ENCODE measurements at places on chromosomes 3 and 15. TPM values are rescaled to one million over a fixed set of nuclear protein-coding genes. Genes with fewer than 3 reads are reported as not detected.

DNA sequence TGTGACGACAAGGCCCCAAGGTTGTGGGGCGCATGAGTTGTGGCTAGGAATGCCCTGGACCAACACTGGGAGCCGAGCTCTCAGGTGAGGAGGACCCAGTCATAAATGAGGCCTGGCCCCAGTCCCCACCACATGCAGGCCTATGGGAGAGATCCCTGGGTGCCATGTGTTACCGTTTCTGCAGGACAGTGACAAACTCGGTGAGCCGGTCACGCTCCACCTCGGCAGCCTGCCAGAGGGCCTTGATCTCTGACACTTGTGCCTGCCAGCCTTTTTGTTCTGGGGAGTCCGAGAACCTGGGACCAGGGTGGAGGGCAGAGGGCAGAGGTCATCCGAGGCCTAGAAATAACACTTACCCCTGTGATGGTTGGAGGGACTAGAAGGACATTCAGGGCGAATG lies 27.7 kb upstream of the HHATL start:
- no peak for DNase-seq
- no peak overlapping the region for H3K27ac ChIP-seq
- no peaks in the 10 kb centered on the region for H3K36me3 ChIP-seq

IQGAP1 gene
- 240 TPM for total RNA-seq

CACNA2D2 gene
- total RNA-seq: 0.45 TPM

GRCh38 chr3:9231471-9231870 lies 18.0 kb downstream of the SRGAP3 start:
- H3K27me3 ChIP-seq: peaks cover 39% of the 10 kb centered on the region
- H3K27ac ChIP-seq: no peak overlapping the region
- DNase-seq: no peak
- no peaks in the 10 kb centered on the region for H3K36me3 ChIP-seq
- no peaks in the 10 kb centered on the region for H3K4me1 ChIP-seq

ZDHHC23 gene
- total RNA-seq: 3.1 TPM

- no peak for DNase-seq
- H3K27me3 ChIP-seq: no peaks in the 10 kb centered on the region
- H3K36me3 ChIP-seq: peaks cover 19% of the 10 kb centered on the region
- no peak overlapping the region for H3K4me3 ChIP-seq
- H3K4me1 ChIP-seq: no peaks in the 10 kb centered on the region
- no peak overlapping the region for H3K27ac ChIP-seq
Observed at GRCh38 chr3:37093481-37093880, 80.9 kb downstream of the LRRFIP2 start.

MAGI1 gene
- 0.18 TPM for total RNA-seq

PAQR9 gene
- total RNA-seq: not detected

DNA sequence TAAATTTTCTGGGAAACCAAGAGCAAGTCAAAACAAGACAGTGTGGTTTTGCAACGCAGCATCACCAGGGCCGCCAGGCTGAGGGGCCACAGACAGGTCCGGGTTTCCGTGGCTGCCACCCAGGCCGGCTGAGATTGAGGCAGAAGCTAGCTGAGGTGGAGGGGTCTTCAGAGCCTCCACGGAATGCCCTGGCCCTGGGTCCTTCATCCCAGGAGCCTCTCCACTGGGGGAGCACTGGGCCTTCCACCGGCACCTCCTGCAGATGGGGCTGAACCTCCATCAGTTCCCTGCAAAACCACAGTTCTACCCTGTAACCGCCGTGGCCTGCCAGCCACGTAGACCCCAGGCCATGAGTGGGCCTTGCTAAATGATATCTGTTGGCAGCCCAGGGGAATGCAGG lies 152.7 kb downstream of the CHSY1 start:
- no peak overlapping the region for H3K4me3 ChIP-seq
- peaks cover 9% of the 10 kb centered on the region for H3K27me3 ChIP-seq
- H3K36me3 ChIP-seq: peaks cover 7% of the 10 kb centered on the region
- DNase-seq: peak; percentile 57
- peaks cover 19% of the 10 kb centered on the region for H3K4me1 ChIP-seq

BAHD1 gene
- total RNA-seq: 26.0 TPM

- H3K36me3 ChIP-seq: no peaks in the 10 kb centered on the region
- no peak overlapping the region for H3K27ac ChIP-seq
- no peak for DNase-seq
- H3K4me1 ChIP-seq: peaks cover 4% of the 10 kb centered on the region
- H3K4me3 ChIP-seq: no peak overlapping the region
Observed at GRCh38 chr15:39174332-39174731, 406.5 kb upstream of the THBS1 start.

DNA sequence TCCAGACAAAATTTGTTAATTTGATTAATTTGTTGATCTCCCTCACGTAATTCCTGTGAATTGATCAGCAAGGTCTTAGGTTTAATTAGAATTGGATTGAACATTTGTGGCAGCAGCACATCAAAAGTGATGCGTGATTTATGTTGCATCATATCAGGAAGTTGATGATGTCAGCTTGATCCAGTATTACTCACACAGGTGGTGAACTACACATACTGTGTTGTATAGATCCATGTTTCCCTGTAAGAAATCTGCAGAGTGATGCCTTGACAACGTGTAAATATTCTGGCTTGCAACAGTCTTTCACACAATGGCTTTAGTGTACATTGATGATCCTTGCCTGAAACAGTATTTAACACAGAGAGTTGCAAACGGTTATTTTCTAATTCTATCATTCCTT lies 200.4 kb downstream of the ADAMTSL3 start:
- no peaks in the 10 kb centered on the region for H3K4me1 ChIP-seq
- no peak for DNase-seq
- H3K36me3 ChIP-seq: no peaks in the 10 kb centered on the region
- H3K4me3 ChIP-seq: no peak overlapping the region

CCRL2 gene
- total RNA-seq: 6.2 TPM

GRCh38 chr3:14405360-14406238 lies 3.2 kb downstream of the SLC6A6 start:
- H3K27ac ChIP-seq: peak overlapping the region; percentile 11
- no peak for DNase-seq
- peaks cover 58% of the 10 kb centered on the region for H3K4me1 ChIP-seq
- H3K4me3 ChIP-seq: peak overlapping the region; percentile 43
- no peaks in the 10 kb centered on the region for H3K27me3 ChIP-seq

GRCh38 chr3:114122027-114122709 lies 56.7 kb downstream of the DRD3 start:
- DNase-seq: no peak
- no peak overlapping the region for H3K4me3 ChIP-seq
- H3K4me1 ChIP-seq: no peaks in the 10 kb centered on the region
- no peaks in the 10 kb centered on the region for H3K36me3 ChIP-seq
- H3K27ac ChIP-seq: no peak overlapping the region

TUSC7 gene
- not detected for total RNA-seq

All from activated CD4-positive, alpha-beta memory T cell treated with anti-CD3 and anti-CD28 coated beads, Interleukin-2, amount 10 ng/mL, durations not matched to agents 7 days and 5 days (primary cell).